NCI-H2081 treated with DMSO at 0.1 percent for 48 hours (cell line): ENCODE measurements at places on chromosomes 6 and 20.
A peak's percentile ranks its signal among the peaks of the same experiment; 100 is the strongest.

DNA sequence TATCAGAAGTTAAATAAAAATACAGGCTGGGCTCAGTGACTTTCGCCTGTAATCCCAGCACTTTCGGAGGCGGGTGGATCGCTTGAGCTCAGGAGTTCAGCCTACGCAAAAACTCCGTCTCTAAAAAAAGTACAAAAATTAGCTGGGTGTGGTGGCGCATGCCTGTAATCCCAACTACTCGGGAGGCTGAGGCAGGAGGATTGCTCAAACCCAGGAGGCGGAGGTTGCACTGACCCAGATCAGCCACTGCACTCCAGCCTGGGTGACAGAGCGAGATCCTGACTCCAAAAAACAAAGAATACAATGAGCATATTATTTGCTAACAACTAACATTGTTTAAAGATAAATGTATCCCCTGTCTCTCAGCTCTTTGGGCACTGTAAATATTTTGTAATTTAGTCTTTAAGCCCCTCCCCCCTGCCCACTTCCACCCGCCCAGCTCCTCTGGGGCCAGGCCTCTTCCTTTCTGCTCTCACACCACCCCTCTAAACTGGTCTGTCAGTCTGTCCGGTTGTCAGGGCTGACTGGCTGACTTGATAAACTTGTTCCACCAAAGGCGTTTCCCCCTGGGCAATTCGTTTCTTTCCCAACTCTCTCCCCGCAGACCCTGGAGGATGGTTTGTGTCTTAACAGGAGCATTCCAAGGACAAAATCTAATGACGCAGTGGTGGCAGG is 62.4 kb upstream of the QKI start:
- DNase-seq, result no peak

GRCh38 chr6:16735014-16735413 is 26.2 kb downstream of the ATXN1 start:
- DNase-seq, result no peak

DNA sequence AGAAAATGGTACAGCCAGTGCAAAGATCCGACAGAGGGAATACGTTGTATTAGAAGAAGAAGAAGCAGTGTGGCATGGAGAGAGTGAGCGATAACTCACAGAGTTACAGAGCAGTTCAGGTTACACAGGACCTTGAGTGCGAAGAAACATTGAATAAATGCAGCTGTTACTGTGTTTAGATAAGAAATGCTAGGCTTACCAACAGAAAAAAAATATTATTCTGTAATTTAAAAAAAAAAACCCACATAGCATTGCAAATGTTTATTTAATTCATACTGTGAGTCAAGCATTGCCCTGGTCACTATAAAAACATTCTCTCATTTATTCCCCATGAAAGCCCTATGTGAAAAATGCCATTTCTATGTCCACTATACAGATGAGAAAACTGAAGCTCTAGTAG is 373.4 kb upstream of the EPHA7 start:
- DNase-seq, result no peak

GRCh38 chr6:7252390-7252789 is 60.6 kb downstream of the SSR1 start:
- DNase-seq, result no peak

GRCh38 chr6:157403686-157404051 is 22.7 kb downstream of the ZDHHC14 start:
- DNase-seq, result no peak

GRCh38 chr6:170022827-170023619 is 267.9 kb downstream of the DLL1 start:
- DNase-seq, result no peak

DNA sequence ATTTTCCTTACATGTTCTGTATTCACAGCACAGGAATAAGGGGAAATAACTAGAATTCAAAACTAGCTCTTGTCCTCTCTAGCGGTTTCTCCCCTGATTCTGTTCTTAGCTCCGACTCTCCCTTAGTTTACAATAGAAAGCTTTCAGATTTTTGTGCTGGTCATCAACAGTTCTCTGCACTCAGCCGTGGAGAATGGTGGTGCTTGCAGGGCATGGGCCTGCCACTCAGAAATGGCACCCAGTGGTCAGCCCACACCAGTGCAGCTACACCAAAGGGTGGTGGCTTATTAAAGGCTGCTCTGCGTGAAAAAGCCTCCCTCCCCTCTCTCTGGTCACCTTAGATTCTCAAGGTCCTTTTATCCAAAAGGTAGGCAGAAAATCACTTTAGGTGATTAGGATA is 123.5 kb downstream of the SASH1 start:
- DNase-seq, result no peak

DNA sequence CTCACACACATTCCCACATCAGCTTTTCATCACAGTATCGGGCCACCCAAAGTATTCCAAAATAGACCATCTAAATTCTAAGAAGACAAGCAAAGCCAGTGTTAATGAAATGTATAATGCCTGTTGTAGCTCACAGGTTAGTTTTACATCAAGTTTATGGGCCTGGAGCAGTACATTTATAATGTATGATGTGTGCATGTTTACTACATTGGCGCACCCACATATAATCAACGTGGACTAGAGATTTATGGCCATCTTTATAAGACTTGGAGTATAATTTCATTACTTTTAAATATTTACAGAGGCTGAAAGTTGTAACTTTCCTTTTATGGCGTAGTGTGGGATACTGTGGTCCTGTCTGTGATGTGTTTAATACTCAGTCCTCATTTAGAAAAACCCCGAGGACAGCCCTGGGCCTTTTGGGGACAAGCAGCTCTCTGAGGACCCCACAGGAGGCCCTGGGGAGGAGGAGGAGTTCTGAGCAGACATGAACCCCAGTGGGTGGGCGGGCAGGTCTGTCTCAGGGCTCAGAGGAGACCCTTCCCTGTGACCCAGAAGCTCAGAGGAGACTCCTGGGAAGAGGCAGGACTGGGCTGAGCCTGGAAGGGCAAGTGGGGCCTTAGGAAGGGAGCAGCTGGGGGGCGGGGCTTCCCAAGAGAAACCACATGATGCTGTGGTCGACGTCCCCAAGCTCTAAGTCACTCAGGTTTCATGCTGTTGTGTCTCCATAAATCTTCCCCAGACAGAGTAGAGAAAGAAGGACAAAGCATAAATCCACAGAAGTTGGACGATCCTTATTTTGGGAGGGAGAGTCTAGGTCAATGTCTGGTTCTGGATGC is 232.1 kb downstream of the PREX1 start:
- DNase-seq, result no peak

DNA sequence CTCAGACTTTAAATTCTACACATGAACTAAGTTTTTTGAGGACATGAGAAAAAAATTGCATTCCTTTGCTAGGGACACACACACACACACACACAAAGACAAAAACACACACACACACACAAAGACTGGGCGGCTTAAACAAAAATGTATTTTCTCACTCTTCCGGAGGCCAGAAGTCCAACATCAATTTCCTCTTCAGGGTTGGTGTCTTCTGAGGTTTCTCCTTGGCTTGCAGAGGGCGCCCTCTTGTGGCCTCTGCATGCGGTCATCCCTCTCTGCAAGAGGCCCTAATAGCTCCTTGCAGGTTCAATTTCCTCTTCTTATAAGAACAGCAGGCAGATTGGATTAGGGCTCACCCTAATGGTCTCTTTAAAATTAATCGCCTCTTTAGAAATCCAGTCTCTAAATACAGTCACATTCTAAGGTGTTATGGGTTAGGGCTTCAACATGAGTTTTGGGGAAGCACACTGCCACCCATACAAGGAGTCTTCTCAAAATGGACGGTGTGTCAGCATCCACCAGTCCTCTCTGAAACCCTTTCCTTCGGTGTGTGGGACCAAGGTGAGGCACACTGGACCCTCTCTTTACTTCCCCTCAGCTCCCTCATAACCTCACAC is 61.4 kb downstream of the GPR6 start:
- peak; percentile 42 for DNase-seq

DNA sequence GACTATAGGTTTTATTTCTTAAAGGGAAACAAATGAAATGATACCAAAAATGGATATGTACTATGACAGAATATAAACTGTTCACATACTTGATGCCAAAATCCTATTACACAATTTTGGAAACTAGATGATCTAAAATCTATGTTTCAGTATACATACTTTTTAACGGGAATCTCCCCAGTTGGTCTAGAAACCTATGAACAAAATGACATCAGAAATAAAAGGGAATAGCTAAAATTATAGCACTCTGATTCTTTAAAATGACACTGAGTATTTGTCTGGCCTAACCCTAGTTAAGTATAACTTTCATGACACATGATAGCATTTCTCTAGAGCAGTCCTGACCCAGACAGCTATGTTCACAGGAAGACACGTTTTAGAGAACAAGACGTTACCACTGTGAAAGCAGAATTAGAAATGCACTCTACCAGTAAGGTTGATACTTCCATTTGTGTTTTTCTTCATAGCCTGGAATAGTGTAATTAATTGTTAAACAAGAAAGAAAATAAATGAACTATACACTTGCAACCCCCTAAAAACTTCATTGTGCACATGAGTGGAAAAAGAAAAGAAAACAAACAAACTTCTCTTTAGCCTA is 3.3 kb downstream of the OSER1 start:
- no peak for DNase-seq
